Aorta (tissue), 5 donors: ENCODE measurements at places on chromosomes 16 and 17.
A peak's percentile ranks its signal among the peaks of the same experiment; 100 is the strongest.

DNA sequence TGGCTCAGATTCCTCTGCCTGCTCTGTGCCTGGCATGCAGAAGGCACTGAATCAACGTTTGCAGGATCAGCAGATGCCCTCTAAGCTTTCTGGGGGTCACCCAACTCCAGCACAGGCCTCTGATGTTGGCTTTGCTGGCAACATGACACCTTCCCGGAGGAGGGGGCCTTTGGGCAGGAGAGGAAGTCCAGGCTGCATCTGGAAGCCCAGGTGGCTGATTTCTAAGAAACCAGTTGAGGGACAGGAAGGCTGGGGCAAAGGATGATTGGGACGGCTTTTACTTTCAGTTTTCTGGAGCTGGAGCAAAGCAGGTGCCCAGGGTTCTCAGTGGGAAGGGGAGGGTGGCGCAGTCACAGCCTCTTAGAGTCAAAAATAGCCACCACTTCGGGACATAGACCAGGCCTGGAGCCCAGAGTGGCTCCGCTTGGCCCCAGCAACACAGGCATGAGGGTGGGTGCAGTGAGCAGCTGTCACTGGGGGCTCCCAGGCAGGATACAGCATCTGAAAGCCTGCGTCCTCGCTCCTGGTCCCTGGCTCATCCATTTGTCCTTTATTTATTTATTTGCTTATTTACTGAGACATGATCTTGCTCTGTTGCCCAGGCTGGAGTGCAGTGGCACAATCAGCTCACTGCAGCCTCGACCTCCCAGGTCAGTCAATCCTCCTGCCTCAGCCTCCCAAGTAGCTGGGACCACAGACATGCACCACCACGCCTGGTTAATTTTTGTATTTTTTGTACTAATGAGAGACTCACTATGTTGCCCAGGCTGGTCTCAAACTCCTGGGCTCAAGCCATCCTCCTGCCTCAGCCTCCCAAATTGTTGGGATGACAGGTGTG is 15.1 kb downstream of the SOCS1 start:
- DNase-seq, result peak; percentile 48

GRCh38 chr16:50083996-50084395 is 18.2 kb downstream of the HEATR3 start:
- DNase-seq, result no peak

DNA sequence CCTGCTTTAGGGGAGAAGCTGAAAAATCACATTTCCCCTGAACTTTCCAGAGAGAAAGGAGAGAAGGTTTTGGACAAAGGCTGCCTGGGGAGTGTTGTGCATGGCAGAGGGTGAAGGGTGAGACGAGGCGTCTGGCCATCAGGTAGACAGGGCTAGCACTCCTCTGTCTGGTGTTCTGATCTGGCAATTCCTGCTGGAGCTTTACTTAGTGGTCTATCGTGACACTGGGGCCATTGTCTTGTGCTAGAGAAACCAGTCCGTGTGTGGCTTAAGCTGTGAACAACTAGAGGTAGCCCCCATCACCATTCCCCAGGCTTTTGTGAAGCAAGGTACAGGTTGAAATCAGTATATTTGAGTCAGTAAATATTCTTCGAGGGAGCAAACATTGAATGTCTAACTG is 8.5 kb downstream of the RHBDL3 start:
- DNase-seq, result no peak

DNA sequence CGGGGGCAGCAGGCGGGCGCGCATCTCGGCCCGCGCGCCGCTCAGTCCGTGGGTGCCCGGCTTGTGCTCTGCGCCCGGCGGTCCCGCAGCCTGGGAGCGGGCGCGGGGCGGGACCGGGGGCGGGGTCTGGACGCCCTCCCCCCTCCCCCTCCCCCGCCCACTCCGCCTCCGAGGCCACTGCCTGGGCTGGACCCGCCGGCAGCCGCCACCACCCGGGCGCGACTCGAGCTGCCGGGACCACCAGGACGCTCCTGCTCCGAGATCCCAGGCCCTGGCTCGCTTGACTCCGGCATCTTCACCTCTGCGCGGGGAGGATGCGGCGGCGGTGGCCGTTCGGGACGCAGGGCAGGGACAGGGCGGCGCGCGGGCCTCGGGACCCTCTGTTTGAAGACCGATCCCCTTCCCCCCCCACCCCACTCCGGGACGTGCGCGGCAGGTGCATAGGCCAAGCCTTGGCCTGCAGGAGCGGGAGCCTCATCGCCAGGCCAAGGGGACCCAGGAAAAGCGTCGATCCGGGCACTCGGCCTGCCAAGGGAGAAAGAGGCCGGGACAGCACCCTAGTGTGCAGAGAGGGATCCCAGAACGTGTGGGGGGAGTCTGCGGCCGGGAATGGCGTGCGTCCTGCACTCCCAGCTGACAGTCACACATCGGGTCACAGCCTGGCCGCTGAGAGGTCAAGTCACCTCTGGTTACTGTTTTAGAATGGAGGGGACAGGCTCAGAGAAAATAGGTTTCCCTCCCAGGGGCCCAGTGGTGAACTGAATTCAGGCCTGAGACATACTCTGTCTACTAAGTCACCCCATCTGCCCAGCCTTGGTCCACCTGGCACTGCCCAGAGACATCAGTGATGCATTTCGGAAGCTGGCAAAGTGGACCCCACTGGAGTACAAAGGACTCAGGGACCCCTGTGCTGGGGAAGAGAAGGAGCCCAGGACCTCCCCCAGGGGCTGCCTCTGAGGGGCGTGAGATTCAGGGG is at the start of gene HS3ST6:
Gene HS3ST6 (minus strand): TSS at position 65 of the 976 bp plus-strand sequence. CDS start 92 bp downstream, outside the sequence.
- no peak for DNase-seq

DNA sequence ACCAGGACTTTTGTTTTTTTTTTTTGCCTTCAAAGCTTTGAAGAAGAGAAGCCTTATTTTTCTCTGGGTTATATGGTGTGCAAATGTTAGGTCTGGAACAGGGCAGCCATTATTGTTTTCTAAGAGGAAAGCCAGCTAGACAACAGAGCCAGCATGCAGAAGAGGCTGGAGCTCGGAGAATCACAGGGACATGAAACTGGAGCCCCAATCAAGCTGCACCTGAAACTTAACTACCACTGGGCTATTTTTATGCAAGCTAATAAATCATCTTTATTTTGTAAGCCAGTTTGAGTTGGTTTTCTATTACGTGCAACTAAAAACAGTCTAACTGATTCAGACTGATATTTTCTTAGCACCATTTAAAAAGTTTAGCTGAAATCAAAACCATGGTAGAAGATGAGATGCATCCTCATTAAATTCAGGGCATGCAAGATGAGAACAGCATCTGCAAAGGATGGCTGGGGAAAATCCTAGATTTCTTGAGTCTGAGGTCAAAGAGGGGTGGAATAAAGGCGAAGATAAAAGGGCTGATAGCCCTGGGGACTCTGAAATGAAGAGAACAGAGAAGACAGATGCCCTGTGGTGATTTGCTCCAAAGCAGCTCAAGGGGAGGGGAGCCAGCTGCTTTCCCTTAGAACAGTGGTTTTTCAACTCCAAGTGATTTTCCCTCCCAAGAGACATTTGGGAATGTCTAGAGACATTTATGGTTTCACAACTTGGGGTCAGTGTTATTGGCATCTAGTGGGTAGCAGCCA is 177.1 kb upstream of the WSCD1 start:
- no peak for DNase-seq

DNA sequence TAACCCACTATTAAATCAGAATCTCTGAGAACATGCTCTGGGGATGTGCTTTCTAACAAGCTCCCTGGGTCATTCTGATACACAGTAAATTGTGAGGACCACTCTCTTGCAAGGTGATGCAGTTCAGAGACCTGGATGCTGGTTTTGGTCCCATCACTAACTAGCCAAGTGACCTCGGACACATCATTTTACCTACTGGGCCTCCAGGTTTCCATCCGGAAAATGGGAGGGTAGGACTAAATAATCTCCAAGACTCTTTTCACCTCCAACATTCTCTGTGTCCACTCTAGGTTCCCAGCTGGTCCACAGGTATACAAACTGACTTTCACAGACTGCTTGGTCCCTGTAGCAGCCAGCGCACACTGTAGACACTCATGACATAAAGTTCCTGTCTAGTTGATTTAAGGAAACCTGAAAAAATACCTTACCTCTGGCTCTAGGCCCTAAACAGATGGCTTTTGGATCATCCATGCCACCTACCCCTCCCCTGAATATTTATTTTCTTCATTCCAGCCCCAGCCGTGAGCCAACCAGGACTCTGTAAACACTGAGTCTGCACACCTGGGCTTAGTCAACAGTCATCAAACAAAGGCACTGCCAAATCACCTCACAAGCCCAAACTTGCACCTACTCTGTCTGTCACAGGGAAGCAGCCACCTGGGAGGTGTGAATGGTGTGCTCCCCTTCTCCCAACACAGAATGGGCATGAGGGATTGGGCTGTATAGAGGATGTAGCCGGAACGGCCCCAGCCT is 51.3 kb upstream of the MRPS23 start:
- DNase-seq, result no peak

GRCh38 chr17:55563363-55563762 is 52.1 kb upstream of the SMIM36 start:
- DNase-seq, result no peak

GRCh38 chr17:83031321-83031945 is 48.0 kb upstream of the METRNL start:
- DNase-seq, result no peak

DNA sequence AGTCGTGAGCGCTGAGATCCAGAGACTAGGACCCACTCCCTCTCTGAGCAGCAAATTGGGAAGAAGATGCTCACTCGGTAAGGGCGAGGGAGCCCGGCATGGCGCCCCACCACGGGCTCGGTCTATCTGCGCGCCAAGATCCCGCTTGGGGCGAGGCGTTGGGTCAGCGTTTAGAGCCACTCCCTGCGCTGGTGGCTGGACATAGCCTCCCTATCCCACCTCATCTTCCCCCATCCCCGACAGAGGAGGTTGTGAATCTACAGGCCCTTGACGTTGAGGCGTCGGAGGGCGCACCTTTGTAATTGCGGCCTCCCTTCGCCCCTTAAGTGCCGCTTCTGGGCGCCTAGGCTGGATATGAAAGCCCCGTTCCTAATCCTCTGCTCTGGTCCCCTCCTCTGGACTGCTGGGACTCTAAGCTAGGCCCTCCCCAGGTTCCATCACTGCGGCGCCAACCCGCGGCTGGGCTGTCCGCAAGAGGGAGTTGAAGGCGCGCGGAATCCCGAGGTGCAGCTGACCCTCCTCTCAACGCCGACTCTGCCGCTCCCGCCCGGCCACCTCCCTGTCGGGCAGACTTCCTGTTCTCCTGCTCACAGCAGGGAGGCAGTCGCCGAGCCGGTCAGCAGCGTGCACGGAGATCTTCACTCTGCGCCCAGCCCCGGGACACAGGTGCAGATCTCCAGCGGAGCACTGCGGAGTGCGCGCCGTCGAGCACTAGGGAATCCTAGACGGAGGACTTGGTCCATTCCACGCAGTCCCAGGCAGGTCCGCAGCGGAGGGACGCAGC is 16.1 kb upstream of the HOXB9 start:
- peak; percentile 79 for DNase-seq

GRCh38 chr16:66167564-66168291 is 198.8 kb upstream of the CDH5 start:
- DNase-seq, result no peak

GRCh38 chr17:15952916-15953790 is 8.2 kb downstream of the ADORA2B start:
- no peak for DNase-seq

DNA sequence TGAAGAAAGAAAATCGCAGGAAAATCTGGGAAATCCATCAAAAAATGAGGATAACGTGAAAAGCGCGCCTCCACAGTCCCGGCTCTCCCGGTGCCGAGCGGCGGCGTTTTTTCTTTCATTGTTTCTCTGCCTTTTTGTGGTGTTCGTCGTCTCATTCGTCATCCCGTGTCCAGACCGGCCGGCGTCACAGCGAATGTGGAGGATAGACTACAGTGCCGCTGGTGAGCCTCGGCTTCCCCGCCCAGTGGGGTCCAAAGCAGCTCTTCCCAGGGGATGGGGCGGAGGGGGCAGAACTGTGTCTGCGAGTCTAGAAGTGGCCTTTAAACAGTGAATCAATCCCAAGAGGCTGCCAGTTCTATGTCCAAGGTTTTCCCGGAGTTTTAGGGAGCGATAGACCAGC is 19.8 kb downstream of the FAM234A start:
- no peak for DNase-seq

DNA sequence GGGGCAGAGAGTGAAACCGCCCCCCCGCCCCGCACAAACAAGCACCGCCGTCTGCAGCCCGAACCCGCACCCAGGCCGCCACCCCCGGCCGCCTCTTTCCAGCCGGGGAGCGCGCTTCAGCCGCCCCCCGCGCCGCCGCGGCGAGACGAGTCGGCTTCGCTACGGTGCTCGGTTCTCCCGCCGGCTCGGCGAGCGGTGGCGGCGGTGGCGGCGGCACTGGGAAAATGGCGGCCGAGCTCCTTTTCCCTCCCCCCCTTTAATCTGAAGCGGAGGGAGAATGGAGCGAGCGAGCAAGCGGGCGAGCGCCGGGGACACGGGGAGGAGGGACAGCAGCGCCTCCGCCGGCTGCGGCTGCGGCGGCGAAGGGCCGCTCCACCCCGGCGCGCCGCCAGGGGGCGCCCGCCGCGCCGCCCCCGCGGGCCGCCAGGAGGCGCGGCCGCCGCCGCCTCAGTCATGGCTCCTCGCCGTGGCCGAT is at the start of gene KANSL1:
Gene KANSL1 (minus strand): TSS at position 279 of the 475 bp plus-strand sequence. CDS start 21,286 bp downstream, outside the sequence.
- peak; percentile 93 for DNase-seq

DNA sequence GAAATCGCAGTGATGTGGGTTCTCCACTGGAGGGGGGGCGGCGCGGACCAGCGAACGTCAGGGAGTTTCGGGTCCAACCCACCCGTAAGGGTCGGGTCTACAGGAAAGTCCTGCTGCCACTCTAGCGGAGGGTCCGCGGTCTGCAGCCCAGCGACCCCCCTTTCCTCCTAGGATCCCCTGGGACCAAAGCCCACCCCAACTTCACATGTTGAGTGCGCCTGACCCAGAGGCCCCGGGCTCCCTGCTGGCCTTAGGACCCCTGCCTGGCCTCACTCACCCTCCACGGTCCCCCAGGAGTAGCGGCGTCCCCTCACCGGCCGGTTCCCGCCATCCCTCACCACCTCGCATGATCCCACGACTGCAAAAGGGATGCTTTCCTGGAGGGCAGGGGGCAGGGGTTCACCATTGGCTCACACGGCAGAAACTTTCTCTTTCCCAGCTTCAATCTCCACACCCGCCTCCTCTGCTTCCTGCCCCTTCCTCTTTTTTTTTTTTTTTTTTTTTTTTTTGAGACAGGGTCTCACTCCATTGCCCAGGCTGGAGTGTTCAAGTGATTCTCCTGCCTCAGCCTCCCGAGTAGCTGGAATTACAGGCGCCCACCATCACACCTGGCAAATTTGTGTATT is 3.1 kb downstream of the SEPTIN1 start:
- DNase-seq, result no peak

DNA sequence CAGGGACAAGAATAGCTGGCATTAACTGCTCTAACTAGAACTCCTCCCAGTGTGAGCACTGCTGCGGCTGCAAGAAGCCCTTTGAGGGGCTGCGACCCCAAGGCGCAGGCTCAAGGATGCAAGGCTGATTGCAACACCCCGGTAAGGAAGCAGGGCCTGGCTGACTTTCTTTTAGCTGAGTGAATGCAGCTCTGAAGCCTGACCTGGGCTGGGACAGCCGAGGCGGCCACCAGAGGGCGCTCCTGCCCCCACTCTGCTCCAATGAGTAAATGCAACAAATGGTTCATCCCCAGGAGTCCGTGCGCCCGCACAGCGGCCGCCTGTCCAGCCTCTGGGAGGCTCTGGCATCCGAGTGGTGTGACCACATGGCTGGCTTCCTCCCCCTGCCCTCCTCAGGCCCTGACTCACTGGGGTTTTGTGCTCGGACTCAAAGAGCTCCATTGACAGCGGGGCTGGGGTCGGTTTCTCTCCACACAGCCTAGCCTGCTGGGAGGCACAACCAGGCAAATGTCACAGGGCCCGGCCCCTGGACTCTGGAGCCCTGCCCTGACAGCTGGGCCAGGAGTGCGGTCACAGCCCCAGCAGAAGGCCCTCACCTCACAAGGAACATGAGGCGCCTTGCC is at the start of gene SMIM5:
Gene SMIM5 (plus strand): TSS at position 572 of the 623 bp plus-strand sequence. CDS start 6,768 bp downstream, outside the sequence.
- peak; percentile 93 for DNase-seq
